ENCODE measurements at places on chromosomes 2 and 18.

GRCh38 chr18:13186687-13187086 lies 31.9 kb upstream of the LDLRAD4 start:
- DNase-seq = no peak

- no peak for DNase-seq
Observed at GRCh38 chr2:28471214-28471613, 24.6 kb upstream of the PLB1 start.

DNA sequence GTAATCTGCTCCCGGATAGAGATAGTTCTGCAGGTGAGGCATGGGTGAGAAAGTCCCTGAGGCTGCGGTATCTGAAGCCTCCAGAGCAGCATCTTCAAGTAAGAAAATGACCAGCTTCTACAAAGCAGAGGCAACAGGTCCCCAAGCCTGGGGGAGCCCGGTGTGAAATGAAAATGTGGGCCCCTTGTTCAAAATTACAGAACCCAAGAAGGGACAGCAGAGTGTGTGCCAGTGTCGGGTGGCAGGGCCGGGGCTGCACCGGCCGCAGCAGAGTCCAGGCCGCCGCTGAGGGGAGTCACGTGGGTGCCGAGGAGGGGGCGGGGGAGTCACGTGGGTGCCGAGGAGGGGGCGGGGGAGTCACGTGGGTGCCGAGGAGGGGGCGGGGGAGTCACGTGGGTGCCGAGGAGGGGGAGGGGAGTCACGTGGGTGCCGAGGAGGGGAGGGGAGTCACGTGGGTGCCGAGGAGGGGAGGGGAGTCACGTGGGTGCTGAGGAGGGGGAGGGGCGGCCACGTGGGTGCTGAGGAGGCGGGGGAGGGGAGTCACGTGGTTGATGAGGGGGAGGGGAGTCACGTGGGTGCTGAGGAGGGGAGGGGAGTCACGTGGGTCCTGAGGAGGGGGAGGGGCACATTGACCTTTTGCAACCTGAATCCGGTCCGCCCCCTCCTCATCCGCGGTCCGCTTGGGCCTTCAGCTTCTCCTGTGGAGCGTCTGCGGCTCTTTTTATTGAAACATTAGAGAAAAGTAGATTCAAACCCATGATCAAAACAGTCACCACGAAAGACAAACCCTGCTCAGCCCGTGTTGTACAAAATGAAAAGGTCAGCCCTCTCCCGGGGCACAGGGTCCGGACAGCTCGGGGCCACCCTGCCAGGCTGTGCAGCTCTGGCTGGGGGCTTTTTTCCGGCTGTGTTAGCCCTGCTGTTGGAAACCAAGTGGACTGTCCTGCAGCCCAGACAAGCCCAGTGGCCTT lies 10.4 kb downstream of the COLEC11 start:
- peak; percentile 24 for DNase-seq

- DNase-seq = no peak
Observed at GRCh38 chr18:59940068-59940467, 40.3 kb downstream of the PMAIP1 start.

- DNase-seq = no peak
Observed at GRCh38 chr2:235719146-235719942, 225.5 kb downstream of the AGAP1 start.
